ENCODE measurements at places on chromosomes 7 and 10. TPM values are rescaled to one million over a fixed set of nuclear protein-coding genes. Genes with fewer than 3 reads are reported as not detected.

MYO1G gene
- 0.11 TPM for total RNA-seq

HGF gene
- not detected for total RNA-seq

NRP1 gene
- 73.5 TPM for total RNA-seq

DNA sequence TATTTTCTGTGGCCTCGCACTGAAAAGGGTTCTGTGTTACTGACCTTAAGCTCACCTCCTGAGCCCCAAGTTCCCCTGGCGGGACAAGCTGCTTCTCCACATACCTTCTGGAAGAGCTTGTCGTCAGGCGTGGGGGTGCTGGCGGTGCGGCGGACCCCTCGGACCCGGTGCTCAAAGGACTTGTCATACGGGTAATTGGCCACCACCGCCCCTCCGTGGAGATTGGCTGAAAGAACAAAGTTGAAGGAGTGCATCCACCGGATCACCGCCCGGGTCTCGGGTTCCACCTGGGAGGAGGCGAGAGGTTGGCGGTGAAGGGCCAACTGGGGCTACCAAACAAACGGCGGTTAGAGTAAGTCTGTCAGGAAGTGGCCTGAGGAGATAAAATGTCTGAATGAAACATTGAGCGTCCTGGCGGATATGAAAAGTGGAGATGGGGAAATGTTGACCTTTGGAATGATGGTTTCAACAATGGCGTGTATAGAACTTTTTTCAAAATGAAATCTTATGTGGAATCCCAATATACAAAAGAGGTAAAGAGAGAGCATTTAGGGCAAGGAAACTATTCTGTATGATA, 16.5 kb downstream of the CPN1 start:
- DNase-seq = no peak

GRCh38 chr10:91123261-91123660, 97.2 kb upstream of the PCGF5 start:
- DNase-seq = no peak
